ENCODE measurements at places on chromosomes 16 and 17.

GRCh38 chr16:57401943-57402640 lies 2.5 kb upstream of the CCL17 start:
- no peak for DNase-seq

DNA sequence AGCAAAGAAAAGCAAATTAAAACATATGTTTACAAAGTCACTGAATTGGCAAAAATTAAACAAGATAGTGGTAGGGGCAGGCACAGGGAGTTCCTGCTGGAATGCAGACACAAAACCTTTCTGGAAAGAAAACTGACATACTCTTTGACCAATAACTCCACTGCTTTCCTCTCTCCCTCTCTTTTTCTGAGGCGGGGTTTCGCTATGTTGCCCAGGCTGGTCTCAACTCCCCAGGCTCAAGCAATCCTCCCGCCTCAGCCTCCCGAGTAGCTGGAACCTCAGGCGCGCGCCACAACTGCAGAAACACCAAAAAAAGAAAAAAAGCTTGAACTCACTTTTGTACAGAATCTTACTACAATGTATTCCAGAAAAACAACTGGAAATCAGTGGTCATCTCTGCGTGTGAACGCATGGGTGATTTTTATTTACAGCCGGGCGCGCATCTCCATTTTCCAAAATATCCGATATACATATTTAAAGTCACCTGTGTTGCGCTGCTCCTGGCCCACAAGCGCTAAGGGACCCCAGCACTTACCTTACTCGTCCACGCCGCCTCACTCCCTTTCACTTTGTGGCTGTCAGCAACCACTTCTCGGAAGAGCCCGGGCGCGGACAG lies 480 bp downstream of the TXNL4B start:
- DNase-seq = no peak

DNA sequence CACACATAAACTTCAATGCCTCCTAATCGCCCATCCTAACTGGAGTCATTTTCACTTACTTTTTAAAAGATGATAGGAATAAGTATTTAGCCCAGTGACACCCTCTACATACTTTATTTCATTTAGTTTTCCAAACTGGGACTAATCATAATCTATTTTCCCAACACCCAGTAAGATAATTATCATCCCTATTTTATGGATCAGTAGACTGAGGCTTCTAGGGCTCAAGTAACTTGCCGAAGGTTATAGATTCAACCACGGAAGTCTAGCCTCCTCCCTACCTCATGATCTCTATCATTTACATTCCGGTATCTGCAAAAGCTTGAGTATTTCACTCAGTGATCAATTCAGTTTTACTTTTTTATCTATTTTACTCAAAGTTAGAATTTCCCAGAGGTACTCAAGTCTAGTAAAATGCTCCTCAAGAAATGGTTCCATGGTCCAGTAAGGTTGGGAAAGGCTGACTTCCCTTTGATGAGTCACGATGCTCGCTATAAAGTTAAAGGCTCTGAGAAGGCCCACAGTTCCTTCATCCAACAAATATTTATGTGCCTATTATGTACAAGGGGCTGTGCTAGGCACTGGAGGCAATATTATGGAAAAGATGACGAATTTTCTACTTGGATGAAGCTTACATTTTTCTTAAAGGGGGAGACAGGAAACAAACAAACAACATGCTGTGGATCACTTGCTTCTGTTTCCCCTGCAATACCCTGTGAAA lies 75.1 kb downstream of the TOX3 start:
- no peak for DNase-seq

DNA sequence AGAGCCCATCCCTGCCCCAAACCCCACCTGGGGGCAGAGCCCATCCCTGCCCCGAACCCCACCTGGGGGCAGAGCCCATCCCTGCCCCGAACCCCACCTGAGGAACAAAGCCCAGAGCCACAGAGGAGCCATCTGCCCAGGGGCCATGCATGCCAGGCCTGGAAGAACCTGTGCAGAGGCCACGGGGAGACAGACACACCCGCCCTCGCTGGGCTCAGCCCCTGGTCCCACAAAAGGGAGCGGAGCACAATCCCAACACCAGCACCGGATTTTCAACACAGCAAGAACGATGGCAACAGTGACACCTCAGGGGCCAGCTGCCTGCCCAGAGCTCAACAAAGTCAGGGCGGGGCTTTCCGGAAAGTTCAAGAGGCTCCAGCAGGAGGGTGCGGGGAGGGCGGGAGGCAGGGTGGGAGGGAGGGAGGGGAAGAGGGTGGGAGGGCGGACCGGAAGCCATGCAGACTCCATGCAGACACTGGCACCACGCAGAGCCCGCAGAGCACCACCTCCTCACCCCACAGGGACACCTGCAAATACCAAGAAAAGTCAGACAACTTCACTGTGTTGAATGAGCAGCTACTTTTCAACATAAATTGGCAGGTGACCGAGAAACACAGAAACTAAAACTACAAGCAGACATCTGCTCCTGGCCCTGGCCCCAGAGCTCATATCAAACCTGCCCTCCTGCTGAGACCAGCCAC lies 27.9 kb upstream of the C16orf95 start:
- DNase-seq = no peak

DNA sequence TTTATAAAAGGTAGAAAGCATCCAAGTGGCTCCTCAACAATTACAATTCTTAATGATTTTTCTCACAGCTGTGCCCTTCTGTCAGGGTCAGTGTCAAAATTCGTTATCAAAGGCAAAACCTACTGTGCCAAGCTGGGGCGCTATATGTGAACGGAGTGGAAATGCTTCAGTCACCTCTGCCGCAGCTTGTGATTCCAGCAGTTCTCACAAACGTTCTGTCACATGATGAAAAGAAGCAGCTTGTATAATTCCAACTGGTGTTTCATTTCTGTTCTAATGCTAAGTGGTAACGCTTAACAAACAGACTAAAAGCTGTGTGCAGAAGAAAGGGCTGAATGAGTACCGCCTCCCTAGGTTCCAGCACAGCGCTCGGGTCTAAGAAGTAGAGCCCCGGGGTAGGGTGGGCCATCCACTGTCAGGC lies 14.2 kb downstream of the PLD6 start:
- DNase-seq = no peak

GRCh38 chr17:10018461-10018891 lies 113.4 kb upstream of the RCVRN start:
- DNase-seq = no peak

DNA sequence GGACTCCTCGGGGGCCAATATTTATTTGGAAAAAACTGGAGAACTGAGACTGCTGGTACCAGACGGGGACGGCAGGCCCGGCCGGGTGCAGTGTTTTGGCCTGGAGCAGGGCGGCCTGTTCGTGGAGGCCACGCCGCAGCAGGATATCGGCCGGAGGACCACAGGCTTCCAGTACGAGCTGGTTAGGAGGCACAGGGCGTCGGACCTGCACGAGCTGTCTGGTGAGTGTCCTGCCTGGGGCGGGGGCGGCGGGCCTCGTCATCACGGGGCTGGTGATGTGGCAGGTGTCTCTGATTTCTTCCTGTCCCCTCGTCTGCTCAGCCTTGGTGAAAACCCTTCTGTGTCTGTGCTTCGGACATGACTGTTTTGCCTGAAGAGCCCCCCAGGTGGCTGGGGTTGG lies 5.7 kb downstream of the METRNL start:
- no peak for DNase-seq

- DNase-seq = no peak
Observed at GRCh38 chr16:81371106-81371505, 56.3 kb downstream of the GAN start.

DNA sequence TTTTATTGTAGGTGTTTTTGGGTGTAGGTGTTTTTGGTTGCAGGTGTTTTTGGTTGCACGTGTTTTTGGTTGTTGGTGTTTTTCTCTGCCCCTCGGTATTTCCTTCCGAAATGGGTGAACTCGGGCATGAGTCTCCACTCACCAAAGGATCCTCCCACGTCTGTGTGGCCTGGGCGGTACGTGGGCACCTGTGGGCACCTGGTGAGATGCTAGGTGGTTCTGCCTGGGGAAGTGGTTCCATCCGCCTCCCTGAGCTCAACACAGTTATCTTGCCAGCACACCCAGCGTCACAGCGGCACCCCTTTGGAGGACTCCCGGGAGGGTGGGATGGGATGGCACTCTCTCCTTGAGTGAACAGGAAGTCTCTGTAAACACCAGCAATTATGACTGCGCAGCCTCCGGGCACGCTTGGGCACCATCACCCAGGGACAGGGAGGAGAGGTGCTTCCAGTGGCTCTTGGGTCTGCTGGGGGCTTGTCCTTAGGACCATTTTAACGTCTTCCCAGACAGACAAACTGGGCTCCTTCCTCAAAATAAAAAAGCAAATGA lies 29.8 kb downstream of the COX4I1 start:
- DNase-seq = no peak

GRCh38 chr16:69412287-69412686 lies 12.1 kb upstream of the CYB5B start:
- no peak for DNase-seq

DNA sequence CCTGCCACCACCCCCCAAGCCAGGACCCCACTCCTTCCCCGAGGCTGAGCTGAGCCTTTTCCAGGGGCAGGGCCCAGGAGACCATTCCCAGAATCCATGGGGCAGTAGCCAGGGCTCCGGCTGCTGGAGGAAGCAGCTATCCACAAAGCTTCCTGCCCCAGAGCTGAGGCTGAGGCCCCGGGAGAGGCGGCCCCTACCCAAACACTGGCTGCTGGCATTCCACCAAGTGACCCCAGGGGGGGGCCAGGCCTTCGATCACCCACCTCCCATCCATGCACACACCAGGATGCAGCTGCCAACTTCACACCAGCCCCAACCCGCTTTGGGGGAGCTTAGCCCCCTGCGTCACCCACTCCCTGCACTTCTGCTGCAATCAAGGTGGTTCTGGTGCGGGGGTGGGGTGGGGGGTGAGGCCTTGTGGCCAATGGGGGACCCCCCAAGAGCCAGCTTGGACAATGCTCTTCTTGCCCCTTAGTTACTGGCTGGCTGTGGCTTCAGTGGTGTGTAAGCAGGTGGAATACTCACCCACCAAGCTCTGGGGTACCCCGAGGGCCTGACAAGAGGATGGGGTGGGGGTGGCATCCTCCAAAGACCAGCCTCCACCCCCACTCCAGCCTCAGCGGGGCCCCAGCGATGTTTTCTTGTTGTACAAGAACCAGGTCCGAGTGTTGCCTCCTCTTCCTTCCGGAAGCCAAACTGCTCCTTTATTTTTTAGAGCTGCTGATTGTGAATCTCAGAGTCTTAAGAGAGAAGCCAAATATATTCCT lies 16.8 kb downstream of the MYBBP1A start:
- DNase-seq = peak; percentile 65

GRCh38 chr17:66535611-66536010 lies 233.2 kb downstream of the PRKCA start:
- no peak for DNase-seq

DNA sequence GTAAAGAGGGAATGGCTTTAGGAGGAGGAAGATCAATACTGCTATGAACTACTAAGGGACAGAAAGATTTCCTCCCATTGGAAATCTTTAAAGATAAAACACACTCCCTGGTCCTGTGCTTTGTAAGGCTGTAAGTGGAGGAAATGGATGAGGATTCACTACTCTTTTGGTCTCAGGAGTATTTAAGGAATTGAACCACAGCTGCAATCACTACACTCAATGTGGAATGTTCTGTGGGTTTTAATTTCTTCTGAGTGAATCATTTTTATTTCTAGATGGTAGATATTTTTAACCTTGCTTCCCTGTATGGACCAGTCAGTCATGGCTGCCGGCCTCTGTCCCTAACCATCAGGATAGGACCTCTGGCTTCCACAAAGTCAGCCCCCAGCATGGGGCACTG lies 65.6 kb downstream of the SDR42E1 start:
- DNase-seq = no peak

DNA sequence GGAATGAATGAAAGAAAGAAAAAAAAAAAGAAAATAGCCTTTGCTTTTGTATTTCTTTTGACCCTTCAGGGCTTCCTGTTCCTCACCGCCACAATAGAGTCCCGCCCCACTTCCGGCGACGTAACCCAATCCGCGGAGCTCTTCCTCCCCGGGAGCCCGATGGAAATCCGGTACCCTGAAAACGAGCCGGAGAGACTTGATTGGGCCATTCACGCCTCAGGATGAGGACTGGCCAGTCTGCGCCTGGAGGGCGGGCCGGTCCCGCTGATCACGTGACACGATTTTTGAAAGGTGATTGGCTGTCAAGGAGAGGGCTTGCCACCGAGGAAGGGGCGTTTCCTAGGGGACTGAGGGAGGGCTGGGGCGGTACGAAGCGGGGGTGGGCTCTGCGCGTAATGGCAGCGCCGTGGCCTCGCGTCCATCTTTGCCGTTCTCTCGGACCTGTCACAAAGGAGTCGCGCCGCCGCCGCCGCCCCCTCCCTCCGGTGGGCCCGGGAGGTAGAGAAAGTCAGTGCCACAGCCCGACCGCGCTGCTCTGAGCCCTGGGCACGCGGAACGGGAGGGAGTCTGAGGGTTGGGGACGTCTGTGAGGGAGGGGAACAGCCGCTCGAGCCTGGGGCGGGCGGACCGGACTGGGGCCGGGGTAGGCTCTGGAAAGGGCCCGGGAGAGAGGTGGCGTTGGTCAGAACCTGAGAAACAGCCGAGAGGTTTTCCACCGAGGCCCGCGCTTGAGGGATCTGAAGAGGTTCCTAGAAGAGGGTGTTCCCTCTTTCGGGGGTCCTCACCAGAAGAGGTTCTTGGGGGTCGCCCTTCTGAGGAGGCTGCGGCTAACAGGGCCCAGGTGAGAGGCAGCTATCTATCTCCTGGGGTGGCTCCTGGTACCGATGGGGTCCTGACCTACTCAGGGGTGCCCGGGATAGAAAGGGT lies at the start of the genes PSME3IP1 and RSPRY1:
Gene PSME3IP1, minus strand, starts transcription at position 95 of the 927 bp plus-strand sequence. CDS start 12,185 bp downstream, outside the sequence.
Gene RSPRY1, plus strand, starts transcription at position 385 of the 927 bp plus-strand sequence. CDS start 18,330 bp downstream, outside the sequence.
- peak; percentile 99 for DNase-seq

- no peak for DNase-seq
Observed at GRCh38 chr16:918068-918467, 52.7 kb downstream of the LMF1 start.
